ENCODE measurements at places on chromosomes 1 and 21. TPM values are rescaled to one million over a fixed set of nuclear protein-coding genes. Genes with fewer than 3 reads are reported as not detected.

Gene RAB3B
- 1.7 TPM for total RNA-seq

Gene SGIP1
- 8.4 TPM for total RNA-seq

GRCh38 chr1:203649999-203650836 lies 23.6 kb downstream of the ATP2B4 start:
- no peak for DNase-seq

DNA sequence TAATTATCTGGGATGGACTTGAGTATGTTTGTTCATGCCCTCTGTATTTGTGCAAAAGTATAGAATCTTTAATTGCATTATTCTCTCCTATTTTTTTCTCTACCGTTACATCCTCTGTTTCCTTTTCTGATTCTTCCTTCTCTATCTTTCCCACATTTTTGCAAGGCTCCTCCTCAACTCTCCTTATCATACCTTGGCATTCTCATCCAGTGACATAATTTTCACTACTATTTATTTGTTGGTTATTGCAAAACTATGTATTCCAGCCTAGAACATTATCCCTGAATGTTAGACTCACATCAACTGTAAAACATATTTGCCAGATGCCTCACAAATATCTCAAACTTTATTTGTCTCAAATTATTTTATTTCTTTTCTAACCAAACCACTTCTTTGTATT lies 381.9 kb downstream of the COL11A1 start:
- DNase-seq: no peak

GRCh38 chr1:241482761-241483250 lies 36.7 kb downstream of the FH start:
- DNase-seq: no peak

Gene KRTAP19-3
- not detected for total RNA-seq

DNA sequence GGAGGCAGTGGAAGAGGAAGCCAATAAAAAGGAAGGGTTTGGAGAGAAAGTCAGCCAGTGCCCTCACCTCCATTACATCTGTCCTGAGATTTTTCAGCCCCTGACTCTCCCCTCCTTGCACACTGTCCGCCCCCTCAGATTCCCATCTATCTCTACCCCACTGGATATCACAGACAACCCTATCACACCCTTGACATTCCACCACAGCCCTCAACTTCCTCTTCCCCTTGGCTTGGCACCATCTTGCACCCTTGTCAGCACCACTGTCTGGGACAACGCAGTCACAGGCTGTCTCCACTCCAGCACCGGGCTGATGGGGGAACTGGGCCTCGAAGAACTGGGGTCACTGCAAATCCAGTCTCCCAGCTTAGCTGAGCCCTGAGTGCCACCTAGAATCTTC lies 14.2 kb upstream of the PLEKHA6 start:
- DNase-seq: no peak

DNA sequence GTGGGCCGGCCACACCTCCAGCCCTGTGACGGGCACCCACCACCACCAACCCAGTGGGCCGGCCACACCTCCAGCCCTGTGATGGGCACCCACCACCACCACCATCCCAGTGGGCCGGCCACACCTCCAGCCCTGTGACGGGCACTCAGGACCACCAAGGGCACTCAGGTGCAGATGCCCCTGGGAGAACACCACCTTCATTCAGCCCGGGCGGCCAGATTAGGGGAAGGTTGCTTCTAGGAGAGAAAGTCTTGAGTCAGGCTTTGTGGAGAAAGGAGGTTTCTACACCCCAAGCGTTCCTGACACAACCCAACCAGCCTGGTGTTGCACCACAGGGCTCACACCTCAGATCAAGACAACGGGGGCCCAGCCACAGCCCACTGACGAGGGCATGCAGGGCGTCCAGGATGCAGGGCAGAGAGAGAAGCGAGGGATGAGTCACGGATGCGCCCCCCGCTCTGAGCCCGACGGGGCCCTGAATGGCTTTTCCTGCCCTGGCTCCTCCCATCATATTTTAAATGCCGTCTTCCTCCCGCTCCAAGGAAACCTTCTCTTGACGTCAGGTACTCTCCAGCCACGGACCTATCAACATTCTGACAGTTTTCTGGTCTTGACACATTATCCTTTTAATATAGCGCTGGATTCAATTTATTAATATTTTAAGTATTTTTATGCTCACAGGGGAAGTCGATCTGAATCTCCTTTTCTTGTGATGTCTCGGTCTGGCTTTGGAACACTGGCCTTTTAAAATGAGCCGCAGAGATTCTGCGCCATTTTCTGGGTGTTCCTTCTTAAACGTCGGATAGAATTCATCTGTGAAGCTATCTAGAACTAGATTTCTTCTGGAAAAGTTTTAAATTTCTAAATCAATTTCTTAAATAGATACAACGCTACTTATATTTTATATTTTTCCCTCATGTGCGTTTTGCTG lies 631 bp upstream of the SPATC1L start:
- peak; percentile 69 for DNase-seq

- DNase-seq: no peak
Observed at GRCh38 chr1:246518456-246519205, 11.6 kb upstream of the SMYD3 start.

Gene S100A12
- 5.6 TPM for total RNA-seq

Gene INAVA
- 10.1 TPM for total RNA-seq

DNA sequence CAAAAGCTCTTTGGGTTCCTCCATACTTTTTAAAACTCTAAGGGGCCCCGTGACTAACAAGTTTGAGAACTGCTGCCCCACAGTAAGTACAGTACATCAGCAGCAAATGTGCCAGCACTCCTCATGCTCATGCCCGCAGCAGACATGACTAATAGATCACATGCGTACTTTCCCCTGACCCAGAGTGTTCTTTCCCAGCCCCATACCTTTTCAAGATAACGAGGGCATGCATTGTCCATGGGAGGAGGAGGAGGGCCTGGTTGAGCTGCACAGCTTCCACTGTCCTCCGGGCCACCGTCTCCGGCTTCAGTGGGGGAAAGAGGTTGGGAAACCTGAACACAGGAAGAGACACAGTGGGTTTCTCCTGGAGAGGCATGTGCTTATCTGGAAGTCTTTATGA lies 45.5 kb downstream of the DHRS3 start:
- DNase-seq: no peak

- DNase-seq: no peak
Observed at GRCh38 chr1:11281518-11282331, 8.7 kb downstream of the UBIAD1 start.

DNA sequence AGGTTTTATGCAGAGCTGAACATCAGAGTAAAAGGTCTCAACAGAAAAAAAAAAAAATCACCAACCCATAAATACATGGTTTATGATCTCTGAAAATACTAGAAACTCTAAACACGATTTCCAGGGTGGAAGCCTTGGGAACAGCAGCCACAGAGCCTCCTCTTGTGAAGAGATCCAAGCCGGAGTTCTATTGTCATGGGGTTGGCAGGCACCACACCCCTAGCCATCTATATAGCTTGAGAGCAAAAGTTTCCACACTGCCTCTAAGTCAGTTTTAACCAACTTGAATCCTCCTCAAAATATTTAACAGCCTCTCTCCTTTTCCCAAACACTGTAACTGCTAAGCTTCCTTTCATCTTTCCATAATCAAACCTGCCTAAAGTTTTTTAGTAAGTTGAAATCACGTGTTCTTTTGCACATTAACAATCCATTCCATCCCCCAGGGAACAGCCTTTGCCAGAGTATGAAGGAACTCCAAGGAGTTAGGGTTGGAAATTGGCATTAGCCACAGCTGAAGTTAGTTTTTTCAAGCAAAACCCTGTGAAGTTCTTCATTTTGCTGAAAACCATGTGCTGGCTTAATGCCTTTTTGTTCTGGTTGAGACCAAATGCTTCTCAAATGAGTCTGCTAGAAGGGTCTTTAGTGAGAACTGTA lies 13.8 kb upstream of the SEC16B start:
- DNase-seq: peak; percentile 7

Gene ZNF124
- total RNA-seq: 116 TPM

DNA sequence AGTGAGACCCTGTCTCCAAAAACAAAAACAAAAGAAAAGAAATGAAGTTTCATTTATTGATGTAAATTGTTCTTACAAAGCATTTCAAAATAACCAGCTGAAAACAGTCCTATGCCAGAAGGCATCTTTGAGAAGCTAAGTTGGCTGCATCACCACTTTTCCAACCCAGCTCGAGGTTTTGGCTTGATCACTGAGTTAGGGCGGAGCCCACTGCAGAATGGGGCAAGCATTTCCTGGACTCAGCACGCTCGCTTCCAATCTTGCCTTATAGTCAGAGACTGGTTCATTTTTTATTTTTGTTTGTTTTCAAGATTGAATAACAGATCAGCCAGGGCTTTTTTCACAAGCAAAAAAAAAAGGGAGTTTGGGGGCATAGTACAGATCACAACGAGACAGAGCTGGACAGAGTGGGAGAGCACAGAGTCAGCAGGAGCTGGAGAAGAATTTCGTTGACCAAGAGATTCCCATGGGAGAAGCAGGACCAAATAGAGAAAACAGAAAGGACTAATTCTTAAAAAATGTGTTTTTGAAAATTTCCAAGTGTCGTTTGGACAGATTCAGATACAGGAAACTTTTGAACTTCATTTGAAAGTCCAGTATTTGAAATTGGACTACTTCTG lies 23.5 kb upstream of the COL6A1 start:
- DNase-seq: no peak

DNA sequence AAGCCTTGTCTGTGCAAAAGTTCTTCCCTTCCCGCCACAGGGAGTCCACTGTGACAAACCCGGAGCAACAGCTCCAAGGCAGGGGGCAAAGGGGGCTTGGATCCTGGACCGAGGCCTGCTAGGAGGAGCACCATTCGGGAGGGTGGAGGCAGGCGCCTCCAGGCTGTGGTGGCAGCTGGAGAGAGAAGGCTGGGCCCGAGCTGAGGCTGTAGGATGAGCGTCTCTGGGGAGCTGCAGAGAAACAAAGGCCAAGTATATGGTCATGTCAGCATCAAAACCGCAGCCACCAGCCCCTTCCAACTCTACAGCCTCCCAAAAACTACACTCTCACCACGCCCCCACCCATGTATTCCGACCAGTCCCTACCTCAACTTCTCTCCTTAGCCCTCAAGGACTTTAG lies 579 bp downstream of the SH3BP5L start:
- no peak for DNase-seq

DNA sequence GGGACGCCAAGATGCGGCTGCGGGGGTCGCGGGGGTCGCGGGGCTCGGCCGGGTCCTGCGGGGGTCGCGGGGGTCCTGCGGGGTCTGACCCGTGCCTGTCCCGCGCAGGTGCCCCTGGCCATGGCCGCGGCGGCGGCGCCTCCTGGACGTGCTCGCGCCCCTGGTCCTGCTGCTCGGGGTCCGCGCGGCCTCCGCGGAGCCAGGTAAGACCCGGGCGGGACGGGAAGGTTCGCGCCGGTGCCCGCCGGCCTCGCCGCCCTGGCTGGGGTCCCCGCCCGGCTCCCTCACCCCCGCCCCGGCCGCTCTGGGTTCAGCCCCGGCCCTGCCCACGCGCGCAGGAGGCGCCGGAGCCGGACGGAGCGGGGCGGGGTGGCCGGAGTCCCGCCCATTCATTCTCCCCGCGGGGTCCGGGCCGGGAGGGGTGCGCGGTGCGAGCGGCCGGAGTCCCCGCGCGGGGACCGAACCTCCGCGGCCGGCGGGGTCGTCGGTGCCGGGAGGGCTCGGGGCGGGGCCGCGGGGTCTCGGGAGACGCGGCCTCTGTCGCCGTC lies 380 bp downstream of the COL18A1 start:
- DNase-seq: no peak

- no peak for DNase-seq
Observed at GRCh38 chr1:107871259-107871658, 93.7 kb downstream of the VAV3 start.

Gene HMGCS2
- total RNA-seq: 11.6 TPM

Gene FCER1A
- 1.7 TPM for total RNA-seq

Gene POMGNT1
- 20.0 TPM for total RNA-seq

- no peak for DNase-seq
Observed at GRCh38 chr21:46138383-46138970, 16.9 kb downstream of the FTCD start.

DNA sequence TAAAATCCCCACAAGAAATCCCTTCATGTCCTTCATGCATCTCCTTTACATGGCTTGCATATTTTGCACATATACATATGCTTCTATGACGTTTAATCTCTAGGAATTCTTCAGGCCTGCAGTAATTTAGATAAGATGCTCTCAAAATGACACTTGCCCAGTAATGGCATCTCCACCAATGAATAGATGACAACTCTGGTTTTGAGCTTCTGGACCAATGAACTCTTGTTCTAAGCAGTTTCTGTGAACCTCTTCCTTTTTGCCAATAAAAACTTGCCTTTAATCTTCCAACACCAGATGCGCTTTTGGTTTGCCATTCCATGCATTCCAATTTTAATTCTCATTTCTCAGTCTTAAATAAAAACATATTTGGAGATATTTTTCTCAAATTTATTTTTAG lies 189.8 kb upstream of the OLFM3 start:
- no peak for DNase-seq

DNA sequence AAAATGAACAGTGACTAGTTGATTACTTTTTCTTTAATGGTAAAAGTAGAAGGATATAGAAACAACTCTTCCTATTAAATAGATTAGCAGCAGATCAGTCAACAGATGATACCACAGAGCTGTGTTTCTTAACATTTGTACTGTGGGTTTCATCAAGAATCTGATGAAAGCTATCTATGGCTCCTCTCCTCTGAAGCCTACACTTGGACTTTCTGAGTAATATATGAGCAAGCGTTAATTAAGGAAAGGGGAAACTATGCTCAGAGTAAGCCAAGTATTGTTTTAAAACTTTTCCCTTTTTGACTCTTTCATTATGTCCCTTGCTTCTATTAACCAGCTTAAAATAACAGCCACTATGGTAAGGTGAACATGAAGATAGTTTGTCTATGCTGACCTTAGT lies 10.8 kb downstream of the ARID4B start:
- DNase-seq: no peak
